NCI-H82 (cell line): ENCODE measurements at places on chromosomes 1 and 21.

GRCh38 chr1:238107322-238107721 lies 216.6 kb upstream of the ZP4 start:
- DNase-seq, result no peak

- DNase-seq, result no peak
Observed at GRCh38 chr21:26028183-26028582, 142.4 kb downstream of the APP start.

DNA sequence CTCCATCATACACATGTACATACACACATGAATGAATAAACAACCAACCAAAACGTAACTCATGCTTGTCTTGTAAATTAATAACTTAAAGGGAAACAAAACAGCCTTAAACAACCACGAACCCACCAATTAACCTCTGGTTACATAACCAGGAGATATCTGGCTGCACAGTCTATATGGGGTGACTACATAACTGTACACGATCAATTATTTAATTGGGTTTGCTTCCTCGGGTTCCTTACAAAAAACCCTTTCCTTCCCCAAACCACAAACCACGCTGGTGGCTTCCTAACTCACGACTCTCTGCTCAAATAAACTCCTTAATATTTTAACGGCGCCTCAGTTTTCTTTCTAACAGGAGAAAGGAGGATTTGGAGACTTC lies 744 bp downstream of the ZNF670 start:
- DNase-seq, result no peak

DNA sequence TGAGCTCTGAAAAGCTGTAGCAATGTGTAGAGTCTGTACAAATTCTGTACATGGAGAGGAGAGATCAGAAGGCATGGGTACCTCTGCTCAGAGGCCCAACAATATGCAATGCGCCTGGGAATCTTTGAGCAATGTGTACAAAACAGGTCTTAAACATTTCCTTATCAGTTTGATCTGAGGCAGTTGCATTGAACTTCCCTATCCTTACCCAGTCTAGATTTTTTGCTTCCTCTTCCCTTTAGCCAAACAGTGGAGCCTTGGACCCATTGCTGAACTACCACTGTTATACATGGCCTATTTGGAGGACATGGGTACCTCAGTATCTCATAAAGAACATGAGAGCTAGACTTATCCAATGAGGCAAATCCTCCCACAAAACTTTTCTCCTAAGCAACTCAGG lies 12.6 kb upstream of the MNDA start:
- DNase-seq, result no peak

GRCh38 chr21:43757601-43758000 lies 18.5 kb downstream of the CSTB start:
- DNase-seq, result no peak

GRCh38 chr1:197736685-197737084 lies 38.6 kb downstream of the DENND1B start:
- no peak for DNase-seq

GRCh38 chr1:111127923-111128643 lies 11.8 kb downstream of the DRAM2 start:
- no peak for DNase-seq

DNA sequence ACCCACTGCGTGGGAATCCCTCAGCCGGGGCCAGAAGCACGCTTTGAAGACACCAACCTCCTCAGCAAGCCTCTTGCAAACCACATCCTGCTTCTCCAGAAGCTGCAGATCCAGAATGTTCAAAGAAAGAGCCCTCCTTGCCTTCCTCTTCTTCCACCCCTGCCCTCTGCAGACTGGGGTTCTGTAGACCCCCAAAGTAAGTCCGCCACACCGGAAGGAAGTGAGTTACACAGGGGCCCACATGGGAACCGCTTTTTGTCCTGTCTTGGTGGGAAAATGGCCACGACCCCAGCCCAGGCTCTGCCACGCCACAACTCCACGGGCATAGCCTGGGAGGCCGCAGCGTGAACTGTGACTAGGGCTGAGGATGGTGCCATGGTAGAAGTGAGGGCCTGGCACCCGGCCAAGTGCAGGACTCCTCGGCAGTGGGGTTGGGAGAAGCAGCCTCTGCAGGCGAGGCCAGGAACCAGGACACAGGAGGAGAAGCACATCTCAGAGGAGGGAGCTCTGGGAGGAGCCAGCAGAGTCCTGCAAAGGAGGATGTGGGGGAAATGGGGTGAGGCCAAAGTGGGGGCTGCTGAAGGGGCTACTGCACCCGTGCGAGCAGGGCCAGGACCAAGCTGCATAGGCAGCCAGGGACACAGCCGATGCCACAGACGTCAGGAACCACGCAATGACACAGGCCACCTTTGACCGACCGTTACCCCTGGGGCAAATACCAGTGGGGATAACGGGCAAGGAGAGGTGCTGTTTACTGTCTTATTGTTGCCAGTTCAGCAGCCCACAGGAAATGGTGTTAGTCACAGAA lies 30.9 kb downstream of the PDE9A start:
- no peak for DNase-seq

- no peak for DNase-seq
Observed at GRCh38 chr1:30649321-30649991, 73.9 kb downstream of the MATN1 start.

GRCh38 chr1:48203287-48203900 lies 19.1 kb upstream of the SLC5A9 start:
- DNase-seq, result peak; percentile 67

GRCh38 chr1:156492591-156493080 lies 7.9 kb downstream of the MEF2D start:
- peak; percentile 67 for DNase-seq

- peak; percentile 46 for DNase-seq
Observed at GRCh38 chr1:71587961-71588360, 507.1 kb upstream of the ZRANB2 start.

- no peak for DNase-seq
Observed at GRCh38 chr1:65198096-65198495, 50.1 kb downstream of the AK4 start.

DNA sequence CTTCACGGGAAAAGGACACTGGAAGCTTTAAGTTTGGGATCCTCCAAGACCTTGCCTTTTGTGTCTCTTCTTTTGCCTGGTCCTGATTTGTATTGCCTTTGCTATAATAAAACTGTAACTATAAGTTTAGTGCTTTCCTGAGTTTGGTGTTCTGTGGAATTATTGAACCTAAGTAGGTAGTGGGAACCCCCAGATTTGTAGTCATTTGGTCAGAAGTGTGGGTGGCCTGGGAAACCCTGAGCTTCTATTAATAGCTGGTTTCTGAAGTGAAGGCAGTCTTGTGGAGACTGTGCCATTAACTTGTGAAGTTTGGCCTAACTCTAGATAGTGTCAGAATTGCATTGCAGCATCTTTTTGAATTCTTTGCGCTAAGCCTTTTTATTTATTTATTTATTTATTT lies 6.8 kb upstream of the MYCL start:
- DNase-seq, result no peak

GRCh38 chr1:43379476-43379875 lies 10.1 kb downstream of the MED8 start:
- DNase-seq, result no peak

GRCh38 chr1:10374442-10374860 lies 24.4 kb upstream of the PGD start:
- no peak for DNase-seq

DNA sequence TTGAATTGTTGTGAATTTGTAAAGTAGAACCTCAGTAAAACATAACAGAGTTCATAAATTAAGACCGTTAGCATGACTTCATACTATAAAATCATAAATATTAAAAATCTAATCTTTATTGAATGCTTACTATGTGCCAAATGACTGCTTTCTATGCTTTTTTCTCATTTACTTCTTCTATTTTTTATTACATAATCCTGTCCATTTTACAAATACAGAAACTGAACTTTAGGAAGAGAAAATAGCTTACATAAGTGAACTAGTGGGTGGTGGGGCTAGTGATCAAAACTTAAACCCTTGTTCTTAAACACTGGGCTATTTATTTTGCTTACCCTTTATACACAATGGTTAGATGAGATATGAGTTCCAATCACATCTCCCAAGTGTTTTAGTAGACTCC lies 122.3 kb downstream of the ZC3H11B start:
- no peak for DNase-seq
